Bronchus fibroblast of lung (primary cell): ENCODE measurements at places on chromosomes 5 and 9. TPM values are rescaled to one million over a fixed set of nuclear protein-coding genes. Genes with fewer than 3 reads are reported as not detected.

SERF1A gene
- 1.5 and 5.2 TPM in 2 replicates for total RNA-seq

GPRIN1 gene
- total RNA-seq, result 9.2 and 9.7 TPM in 2 replicates

TMOD1 gene
- total RNA-seq, result 0.17 TPM in 1 of 2 replicates, not detected in the other

IFNB1 gene
- total RNA-seq, result not detected in 2 replicates

AMBP gene
- not detected in 2 replicates for total RNA-seq

PAEP gene
- total RNA-seq, result not detected in 2 replicates

TPD52L3 gene
- total RNA-seq, result not detected in 2 replicates

RAI14 gene
- 60.7 and 62.4 TPM in 2 replicates for total RNA-seq

SOHLH1 gene
- not detected in 2 replicates for total RNA-seq

LCN6 gene
- total RNA-seq, result not detected in 2 replicates

AK6 gene
- 20.8 and 27.4 TPM in 2 replicates for total RNA-seq

EPB41L4A gene
- under 0.01 and 0.17 TPM in 2 replicates for total RNA-seq

PCDHAC2 gene
- total RNA-seq, result not detected in 2 replicates

GDNF gene
- not detected in 2 replicates for total RNA-seq

RORB gene
- 0.89 and 1.3 TPM in 2 replicates for total RNA-seq

CCL28 gene
- 0.34 and 0.89 TPM in 2 replicates for total RNA-seq

CDHR2 gene
- total RNA-seq, result not detected in 2 replicates
